ENCODE measurements at places on chromosomes 2 and 18. TPM values are rescaled to one million over a fixed set of nuclear protein-coding genes. Genes with fewer than 3 reads are reported as not detected.

DNA sequence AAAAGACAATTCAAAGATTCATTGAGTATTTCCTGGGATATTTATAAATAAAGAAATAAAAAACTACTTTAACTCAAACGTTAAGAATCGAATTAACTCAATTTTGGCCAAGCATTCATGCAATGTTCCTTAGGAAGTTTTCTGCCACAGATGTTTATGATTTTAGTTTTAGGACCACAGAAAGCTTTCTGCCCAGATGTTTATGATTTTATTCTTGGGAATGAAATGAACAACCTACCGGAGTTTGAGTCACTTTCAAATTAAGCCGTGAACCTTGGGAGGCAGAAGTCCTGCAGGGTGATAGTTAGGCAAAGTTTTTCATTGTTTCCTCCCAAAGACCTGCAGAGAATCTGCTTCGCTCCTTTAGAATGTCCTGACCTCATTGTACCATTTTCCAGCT lies 34.7 kb upstream of the MBP start:
- H3K4me3 ChIP-seq = no peak overlapping the region
- H3K36me3 ChIP-seq = no peaks in the 10 kb centered on the region
- no peaks in the 10 kb centered on the region for H3K27me3 ChIP-seq
- no peak overlapping the region for H3K27ac ChIP-seq
- H3K4me1 ChIP-seq = no peaks in the 10 kb centered on the region
- no peak for DNase-seq

- H3K27ac ChIP-seq = no peak overlapping the region
- no peaks in the 10 kb centered on the region for H3K36me3 ChIP-seq
- no peak for DNase-seq
- no peaks in the 10 kb centered on the region for H3K4me1 ChIP-seq
- H3K4me3 ChIP-seq = no peak overlapping the region
Observed at GRCh38 chr2:224630659-224631550, 45.7 kb upstream of the CUL3 start.

The CRACDL gene
- total RNA-seq = 0.64 TPM

DNA sequence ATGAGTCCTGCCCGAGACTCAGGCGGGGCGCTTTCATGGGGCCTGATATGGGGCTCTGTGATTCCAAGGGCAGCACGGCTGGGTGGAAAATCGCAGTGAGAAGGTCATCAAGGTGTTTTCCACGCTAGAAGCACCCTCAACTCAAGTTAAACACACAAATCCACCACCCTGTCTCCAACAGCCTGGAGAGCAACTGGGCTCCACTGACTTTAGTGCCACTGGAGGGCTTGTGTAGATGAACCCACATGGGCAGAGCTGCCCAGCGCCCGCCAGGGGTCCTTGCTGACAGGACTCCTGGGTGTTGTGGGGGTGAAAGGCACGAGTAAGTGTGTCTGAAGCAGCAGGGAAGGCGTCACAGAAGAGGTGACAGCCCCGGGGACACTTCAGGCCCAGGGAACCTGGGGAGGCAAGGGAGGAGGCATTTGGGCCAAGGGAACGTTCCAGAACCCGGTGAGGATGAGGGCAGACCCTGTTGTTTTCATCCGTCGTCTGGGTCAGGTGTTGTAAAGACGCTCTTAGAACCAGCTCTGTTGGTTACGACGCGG lies 51.8 kb upstream of the CTDP1 start:
- H3K36me3 ChIP-seq = no peaks in the 10 kb centered on the region
- no peaks in the 10 kb centered on the region for H3K4me1 ChIP-seq
- no peak overlapping the region for H3K27ac ChIP-seq
- no peaks in the 10 kb centered on the region for H3K27me3 ChIP-seq
- no peak overlapping the region for H3K4me3 ChIP-seq
- DNase-seq = no peak

The TUBB6 gene
- total RNA-seq = 3.7 TPM

The TP53I3 gene
- 1.7 TPM for total RNA-seq

DNA sequence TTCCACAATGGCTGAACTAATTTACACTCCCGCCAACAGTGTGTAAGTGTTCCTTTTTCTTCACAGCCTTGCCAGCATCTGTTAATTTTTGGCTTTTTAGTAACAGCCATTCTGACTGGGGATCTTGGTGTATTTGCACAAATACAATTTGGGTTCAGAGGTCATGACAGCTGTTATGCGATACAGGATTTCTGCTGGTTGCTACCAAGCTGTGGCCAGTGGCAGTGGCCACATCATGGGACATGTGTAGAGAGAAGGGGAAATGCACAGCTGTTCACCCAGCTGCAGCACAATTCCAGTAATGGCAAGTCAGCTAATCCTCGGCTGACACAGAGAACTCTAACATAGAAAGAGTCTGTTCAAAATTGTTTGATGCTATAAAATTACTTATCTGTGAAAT lies 21.0 kb upstream of the SELENOI start:
- H3K36me3 ChIP-seq = no peaks in the 10 kb centered on the region
- no peaks in the 10 kb centered on the region for H3K27me3 ChIP-seq
- no peak overlapping the region for H3K4me3 ChIP-seq
- DNase-seq = no peak

The CCDC68 gene
- not detected for total RNA-seq

The IL36A gene
- 1.6 TPM for total RNA-seq

The DHRS9 gene
- not detected for total RNA-seq

The MC2R gene
- total RNA-seq = not detected

The EFHD1 gene
- total RNA-seq = 2.1 TPM

GRCh38 chr2:58562276-58562675 lies 321.2 kb upstream of the FANCL start:
- no peaks in the 10 kb centered on the region for H3K27me3 ChIP-seq
- no peak overlapping the region for H3K27ac ChIP-seq
- DNase-seq = no peak
- no peaks in the 10 kb centered on the region for H3K4me1 ChIP-seq
- H3K36me3 ChIP-seq = no peaks in the 10 kb centered on the region
- H3K4me3 ChIP-seq = no peak overlapping the region

The ZEB2 gene
- 6.4 TPM for total RNA-seq

The PDE1A gene
- not detected for total RNA-seq

The RAMP1 gene
- total RNA-seq = 0.84 TPM

The CD302 gene
- 5.1 TPM for total RNA-seq

DNA sequence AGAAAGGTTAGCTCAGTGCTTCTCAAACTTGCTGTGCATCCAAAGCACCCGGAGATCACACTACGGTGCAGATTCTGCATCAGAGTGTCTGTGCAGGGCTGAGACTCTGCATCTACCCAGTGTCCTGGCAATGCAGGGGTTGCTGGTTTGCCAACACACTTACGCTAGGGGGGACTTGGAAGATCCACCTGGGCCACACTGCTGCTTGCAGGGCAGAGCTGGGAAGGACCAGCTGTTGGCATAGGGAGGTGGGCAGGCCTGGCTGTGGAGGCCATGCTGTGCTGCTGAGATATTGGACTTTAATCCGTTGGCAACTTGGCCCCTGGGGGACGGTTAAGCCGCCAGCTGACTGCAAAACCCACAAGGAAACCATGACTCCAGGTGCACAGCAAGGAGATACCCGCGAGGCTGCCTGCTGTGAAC lies 397.6 kb upstream of the HS6ST1 start:
- H3K4me3 ChIP-seq = no peak overlapping the region
- no peak for DNase-seq
- no peaks in the 10 kb centered on the region for H3K36me3 ChIP-seq
